NCI-H1092 (cell line): ENCODE measurements at places on chromosomes 7 and 10.

- DNase-seq = no peak
These were observed 48.6 kb upstream of the KIF5B start for GRCh38 chr10:32104622-32105509.

DNA sequence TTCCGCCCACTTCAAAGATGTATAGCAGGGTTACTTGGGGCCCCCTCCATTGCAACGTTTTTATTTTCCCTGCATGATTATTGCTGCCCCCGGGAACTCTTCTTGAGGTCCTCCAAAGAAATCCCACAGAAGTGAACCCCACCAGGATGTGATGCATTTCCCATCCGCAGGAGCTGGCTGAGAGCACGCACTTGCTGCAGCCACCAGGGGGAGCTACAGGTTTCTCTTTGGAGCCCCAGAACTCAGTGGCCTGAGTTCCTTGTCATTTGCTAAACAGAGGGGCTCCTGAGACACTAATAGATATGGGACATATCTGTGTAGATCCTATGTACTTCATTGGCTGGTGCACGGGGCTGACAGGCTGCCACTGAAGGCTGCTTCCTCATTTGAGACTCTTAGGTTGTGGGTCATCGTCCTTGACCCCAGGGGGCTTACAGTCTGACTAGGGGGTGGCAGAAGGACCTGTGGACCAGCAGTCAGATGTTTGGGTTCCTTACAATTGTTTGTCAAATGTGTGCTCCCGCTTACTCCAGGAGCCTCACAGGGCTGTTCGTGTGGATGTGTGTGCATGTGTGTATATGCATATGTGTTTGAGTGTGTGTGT, 52.3 kb upstream of the ENO4 start:
- DNase-seq = peak; percentile 42

- DNase-seq = peak; percentile 21
These were observed 25.7 kb upstream of the PDCD4 start for GRCh38 chr10:110845756-110846620.

DNA sequence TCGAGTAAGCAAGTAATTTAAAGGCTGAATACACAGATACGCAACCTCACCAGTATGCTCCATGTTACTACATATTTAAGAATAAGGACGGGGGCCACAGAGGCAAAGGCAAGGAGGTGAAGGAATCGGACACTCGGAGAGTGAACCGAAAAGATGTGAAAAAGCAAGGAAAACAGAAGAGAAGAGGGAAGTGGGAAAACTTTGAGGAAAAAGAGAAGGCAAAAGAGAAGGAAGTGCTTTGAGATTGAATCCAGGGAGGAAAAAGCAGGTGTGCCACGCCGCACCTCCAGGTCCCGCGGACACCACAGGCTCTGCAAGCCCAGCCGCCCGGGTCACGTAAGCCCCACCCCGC, 367 bp upstream of the AVL9 start:
- DNase-seq = no peak

- DNase-seq = no peak
These were observed 131.8 kb upstream of the WDR11 start for GRCh38 chr10:120719333-120719732.

DNA sequence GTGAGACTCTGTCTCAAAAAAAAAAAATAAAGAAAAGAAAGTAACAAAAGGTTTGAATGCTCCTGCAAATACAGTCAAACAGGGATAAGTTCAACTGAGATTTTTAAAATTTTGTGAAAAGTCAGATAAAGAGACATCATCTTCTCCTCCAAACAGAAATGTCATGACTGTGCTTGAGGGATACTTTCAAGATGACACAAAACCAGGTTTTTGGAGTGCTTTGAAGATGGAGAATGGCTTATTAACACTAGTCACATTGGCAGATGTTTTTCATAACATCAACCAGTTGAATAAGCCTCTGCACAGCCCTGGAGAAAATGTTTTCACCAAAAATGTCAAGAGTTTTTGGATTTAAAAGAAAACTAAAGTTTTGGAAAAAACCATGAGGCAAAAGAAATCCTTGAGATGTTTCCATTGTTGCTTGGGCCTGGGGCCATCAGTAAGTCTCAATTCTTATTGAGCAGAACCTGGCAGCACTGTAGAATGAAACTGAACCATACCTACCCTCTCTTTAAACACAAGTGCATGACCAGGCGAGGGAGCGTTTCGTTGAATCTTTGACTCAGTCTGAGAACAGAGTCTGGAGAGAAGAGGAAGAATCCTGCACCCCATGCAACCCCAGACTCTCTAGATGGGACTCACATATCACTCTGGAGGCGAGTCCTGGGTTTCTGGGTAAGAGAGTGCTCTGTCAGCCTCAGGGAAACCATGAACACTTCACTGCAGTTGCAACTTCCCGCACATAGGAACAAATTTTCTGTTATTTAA, 37.4 kb upstream of the PRKCQ start:
- DNase-seq = no peak
